Left renal cortex interstitium (tissue), 4 donors: ENCODE measurements at places on chromosomes 11 and 22. TPM values are rescaled to one million over a fixed set of nuclear protein-coding genes. Genes with fewer than 3 reads are reported as not detected.

The ABTB2 gene
- polyA plus RNA-seq = 8.3 TPM

The OR5P2 gene
- polyA plus RNA-seq = 0.14 TPM

The APOL6 gene
- 3.5 TPM for polyA plus RNA-seq

DNA sequence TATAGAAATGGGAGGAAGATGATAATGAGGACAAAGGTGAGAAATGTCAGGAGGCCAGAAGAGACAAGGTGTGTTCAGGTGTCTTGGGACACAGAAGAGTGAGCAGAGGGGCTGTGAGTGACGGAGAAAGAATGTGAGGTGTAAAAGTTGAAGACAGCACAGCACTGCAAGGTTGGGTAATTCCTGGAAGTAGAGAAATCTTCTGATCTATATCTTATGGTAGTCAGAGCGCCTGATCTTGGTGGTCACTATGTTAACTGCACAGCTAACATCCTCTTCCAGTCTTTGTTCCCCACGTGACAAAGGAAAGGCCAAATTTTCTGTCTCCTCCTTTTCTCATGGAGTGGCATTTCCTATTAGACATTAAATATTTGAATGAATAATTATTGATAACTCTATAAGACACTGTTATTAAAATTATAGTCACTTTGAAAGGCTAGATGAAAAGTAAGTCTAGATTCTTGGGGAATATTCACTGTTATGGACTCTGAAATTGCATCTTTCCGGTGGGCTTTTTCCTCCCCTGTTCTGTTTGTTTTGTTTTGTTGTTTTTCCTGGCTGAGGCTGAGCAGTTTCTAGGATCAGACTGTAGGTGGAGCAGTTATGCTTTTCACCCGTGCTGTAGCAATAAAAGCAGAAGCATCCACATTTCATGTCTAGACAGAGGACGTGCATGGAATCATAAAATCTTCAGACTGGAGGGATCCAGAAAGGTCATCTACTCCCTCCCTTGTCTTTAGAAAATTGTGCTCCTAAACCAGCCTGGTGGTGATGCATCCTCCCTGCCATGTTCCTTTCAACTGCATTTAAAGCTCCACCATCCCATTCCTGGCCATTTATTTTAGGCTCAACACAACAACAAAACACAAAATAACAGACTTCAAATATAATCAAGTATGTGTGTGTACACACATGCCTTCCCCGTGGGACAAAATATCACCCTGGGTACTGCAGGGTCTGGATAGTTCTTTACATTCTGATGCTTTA lies 26.6 kb downstream of the SC5D start:
- peak; percentile 41 for DNase-seq

DNA sequence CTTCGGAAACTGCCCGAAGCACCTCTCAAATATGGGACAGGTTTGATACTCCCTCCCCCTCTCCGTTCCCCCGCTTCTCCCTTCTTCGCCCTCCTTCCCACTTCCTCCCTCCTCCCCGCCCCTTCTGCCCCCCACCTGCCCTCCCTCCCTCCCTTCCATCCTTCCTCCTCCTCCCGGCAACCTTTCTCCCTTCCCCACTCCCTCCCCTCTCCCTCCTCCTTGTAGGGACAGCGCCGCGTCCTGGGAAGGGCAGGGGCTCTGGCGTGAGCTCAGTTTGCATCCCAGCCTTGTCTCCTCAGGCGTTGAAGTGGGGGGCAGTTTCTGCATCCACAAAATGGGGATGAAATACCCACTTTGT lies 6.1 kb upstream of the NFAM1 start:
- DNase-seq = no peak

DNA sequence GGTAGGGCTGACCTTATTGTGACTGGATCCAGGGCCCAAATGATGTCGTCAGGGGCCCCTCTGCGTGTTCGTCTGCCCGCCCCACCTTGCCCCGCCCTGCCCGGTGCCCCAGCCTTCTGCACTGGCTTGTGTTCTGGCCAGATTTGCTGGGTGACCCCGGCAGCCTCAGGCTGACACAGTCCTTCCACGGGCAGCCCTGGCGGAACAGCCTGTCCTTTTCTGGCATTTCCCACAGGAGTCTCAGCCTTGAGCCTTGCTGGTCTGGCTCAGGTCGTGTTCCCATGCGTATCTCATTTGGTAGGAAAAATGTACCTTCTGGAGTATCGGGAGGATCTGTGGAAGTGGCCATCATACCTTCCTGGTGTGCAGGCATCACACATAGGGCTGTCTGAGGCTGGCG lies 31.0 kb downstream of the IGHMBP2 start:
- no peak for DNase-seq

GRCh38 chr11:95816037-95816436 lies 25.7 kb downstream of the CEP57 start:
- DNase-seq = no peak
